ENCODE measurements at places on chromosomes 13 and 19.

GRCh38 chr13:111640006-111640405 lies 319.6 kb downstream of the TEX29 start:
- H3K4me1 ChIP-seq: no peaks in the 10 kb centered on the region
- H3K27ac ChIP-seq: no peak overlapping the region
- no peak for DNase-seq
- no peak overlapping the region for H3K4me3 ChIP-seq
- no peaks in the 10 kb centered on the region for H3K27me3 ChIP-seq

GRCh38 chr19:35261356-35262100 lies 7.2 kb upstream of the USF2 start:
- H3K27ac ChIP-seq: no peak overlapping the region
- H3K4me1 ChIP-seq: peaks cover 23% of the 10 kb centered on the region
- H3K36me3 ChIP-seq: no peaks in the 10 kb centered on the region
- no peaks in the 10 kb centered on the region for H3K27me3 ChIP-seq
- H3K4me3 ChIP-seq: no peak overlapping the region

DNA sequence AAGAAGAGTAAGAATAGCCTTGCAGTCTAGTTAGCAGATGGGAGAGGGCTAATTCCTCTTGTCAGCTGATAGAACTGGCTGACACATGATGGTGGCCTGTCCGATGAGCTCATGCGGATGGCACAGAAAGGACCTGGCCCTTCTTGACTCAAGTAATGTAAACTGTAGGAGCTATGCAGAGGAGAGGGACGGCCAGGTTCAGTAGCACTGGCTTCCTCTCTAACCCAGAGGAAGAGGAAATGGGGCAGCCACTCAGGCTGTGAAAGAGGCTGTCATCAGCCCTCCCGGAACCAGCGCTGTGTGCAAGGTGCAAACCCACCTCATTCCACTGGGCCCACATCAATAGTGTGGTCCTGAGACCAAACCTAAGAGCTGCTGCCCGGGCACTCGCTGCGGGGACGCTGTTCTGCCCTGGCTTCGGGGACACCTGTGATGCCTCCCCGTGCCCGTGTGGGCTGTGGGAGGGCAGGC lies 30.8 kb upstream of the USE1 start:
- no peaks in the 10 kb centered on the region for H3K36me3 ChIP-seq
- H3K27ac ChIP-seq: no peak overlapping the region
- H3K4me3 ChIP-seq: no peak overlapping the region
- DNase-seq: no peak
- H3K4me1 ChIP-seq: no peaks in the 10 kb centered on the region

- H3K36me3 ChIP-seq: no peaks in the 10 kb centered on the region
- DNase-seq: no peak
- H3K27me3 ChIP-seq: no peaks in the 10 kb centered on the region
- H3K4me3 ChIP-seq: no peak overlapping the region
Observed at GRCh38 chr13:48125794-48126228, 30.9 kb upstream of the MED4 start.

DNA sequence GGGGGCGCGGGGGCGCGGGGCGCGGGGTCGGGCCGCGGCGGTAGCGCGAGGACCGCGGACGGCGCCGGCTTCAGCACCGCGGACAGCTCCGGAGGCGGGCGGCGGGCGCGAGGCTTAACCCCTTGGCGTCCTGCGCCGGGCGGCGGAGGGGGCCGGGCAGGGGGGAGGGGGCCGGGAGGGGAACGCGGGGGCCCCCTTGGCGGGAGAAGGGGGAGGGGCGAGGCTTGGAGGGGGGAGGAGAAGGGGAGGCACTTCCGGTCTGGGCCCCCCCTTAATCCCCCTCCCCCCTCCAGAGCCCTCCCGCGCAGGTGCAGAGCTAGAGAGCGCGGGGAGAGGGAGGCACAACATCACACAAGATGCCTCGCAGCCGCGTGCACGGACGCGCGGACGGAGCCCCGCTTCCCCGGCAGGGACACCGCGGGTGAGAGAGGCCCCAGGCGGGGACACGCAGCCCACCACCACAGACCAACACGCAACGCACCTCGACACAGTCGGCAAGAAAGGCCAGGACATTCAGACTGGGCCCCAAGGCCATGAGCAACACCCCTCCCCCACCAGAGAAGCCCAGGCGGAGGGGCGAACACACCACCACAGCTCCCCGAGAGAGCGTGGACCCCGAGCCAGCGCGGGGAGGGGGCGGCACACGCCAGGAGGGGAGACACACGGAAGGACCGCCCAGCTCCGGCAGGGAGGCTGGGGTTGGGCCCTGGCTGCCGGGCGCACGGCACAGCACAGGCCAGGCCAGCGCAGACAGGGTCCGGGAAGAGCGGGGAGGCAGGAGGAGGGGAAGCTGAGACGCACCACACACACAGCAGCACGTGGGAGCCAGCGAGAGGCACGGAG lies 24.1 kb downstream of the SHANK1 start:
- DNase-seq: no peak
- no peaks in the 10 kb centered on the region for H3K36me3 ChIP-seq
- H3K4me1 ChIP-seq: no peaks in the 10 kb centered on the region
- H3K27me3 ChIP-seq: no peaks in the 10 kb centered on the region

DNA sequence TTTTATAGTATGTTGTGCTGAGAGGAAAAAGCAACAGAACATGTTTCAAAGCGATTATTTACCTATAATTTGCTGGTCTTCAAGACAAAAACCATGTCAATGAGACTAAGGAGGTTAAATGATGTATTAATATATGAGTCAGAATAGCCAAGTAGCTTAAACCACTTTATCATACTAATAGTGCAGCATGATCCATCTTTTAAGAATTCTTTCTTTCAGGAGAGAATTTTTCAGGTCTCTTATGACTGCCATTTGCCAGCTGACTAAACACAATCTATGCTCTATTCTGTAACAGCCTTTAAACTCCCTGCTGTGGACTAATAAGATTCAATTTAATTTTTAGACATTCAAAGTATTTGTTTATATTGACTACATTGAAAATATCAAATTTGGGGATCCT lies 93.7 kb downstream of the TRPC4 start:
- H3K4me1 ChIP-seq: no peaks in the 10 kb centered on the region
- no peaks in the 10 kb centered on the region for H3K36me3 ChIP-seq
- no peaks in the 10 kb centered on the region for H3K27me3 ChIP-seq
- no peak overlapping the region for H3K27ac ChIP-seq

DNA sequence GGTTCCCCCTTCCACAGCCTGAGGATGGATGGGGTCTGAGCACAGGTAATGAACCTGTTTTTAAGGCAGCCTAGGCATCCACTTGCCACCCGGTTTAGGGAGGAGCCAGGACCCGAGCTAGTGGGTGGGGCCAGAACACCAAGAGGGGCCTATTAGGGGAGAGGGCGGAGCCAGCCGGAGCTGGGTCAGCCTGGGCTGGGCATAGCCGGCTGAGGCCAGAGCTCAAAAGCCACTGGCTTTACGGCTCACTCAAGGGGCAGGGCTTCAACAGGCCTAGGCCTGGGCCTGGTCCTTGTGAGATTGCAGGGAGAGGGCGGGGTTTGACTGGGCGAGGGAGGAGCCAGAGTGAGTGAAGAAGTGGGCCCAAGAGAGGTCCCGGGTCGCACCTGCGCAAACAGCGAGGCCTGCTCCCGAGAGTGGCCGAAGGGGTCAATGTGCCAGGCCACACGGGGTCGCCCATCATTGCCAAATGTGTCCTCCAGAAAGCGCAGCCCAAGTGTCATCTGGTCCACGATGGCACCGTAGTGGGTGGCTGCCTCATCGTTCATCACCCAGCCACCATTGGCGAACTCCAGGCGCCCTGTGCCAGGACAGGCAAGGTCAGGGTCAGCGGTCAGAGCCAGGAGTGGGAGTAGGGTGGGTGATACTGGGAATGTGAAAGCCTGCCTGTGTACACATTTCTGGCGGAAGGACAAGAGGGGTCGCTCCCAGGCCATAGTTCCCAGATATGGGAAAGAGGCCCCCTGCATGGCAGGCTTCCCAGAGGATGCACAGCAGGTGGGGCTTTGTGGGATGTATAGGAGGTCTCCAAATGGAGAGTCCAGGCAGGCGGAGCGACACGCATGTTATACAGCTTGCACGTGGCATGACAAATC lies 1.9 kb downstream of the MAN2B1 start:
- H3K27ac ChIP-seq: no peak overlapping the region
- no peaks in the 10 kb centered on the region for H3K27me3 ChIP-seq
- H3K4me1 ChIP-seq: peaks cover 3% of the 10 kb centered on the region
- no peak for DNase-seq
- H3K4me3 ChIP-seq: no peak overlapping the region
- H3K36me3 ChIP-seq: peaks cover 3% of the 10 kb centered on the region

DNA sequence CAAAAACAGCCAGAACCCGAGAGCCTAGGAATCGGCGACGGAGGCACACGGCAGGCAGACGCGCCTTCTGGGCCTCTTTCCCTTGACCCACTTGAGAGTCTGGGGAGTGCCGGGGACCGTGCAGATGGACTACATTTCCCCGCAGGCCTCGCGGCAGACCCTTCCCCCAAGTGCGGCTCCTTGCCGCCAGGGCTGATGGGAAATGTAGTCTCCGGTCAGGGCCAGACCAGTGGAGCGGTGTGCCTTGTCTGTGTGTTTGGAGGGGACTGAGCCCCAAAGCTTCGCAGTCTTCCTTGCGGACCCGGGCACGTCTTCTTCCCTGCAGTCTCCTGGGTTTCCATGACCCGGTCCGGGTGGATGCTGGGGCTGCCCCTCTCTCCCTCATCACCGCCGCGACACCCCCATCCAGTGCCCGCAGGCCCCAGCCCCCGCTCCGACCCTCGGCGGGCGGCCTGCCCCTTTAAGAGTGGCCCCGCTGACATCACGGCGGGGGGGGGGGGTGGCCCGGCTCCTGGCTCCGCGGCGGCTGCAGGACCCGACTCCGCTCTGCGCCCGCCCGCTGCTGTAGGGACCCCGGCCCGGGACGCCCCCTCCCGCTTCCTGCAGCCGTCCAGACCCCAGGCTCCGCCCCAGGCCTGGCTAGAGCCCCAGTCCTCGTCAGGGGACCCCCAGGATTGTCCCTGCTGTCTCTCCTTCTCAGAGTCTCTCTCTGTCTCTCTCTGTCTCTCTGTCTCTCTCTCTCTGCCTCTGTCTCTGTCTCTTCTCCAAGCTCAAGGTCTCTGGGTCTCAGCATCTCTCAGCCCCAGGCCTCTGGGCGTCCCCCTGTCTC lies 758 bp upstream of the CACNG7 start:
- no peaks in the 10 kb centered on the region for H3K36me3 ChIP-seq
- peaks cover 23% of the 10 kb centered on the region for H3K4me1 ChIP-seq
- H3K27me3 ChIP-seq: no peaks in the 10 kb centered on the region
- no peak overlapping the region for H3K27ac ChIP-seq
- no peak for DNase-seq

DNA sequence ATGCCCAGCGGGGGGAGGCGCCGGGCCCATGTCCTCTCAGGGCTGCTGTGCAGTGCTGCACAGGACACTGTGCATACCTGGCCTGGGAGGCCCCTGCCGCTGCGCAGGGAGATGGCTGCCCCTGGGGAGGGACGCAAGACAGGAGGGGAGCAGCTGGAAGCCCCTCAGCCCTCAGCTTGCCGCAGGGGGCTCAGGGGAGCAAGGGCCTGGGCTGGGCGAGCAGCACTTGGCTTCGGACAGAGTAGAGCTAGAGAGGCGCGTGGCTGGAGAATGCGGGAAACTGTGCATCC lies 10.9 kb downstream of the CHERP start:
- H3K27me3 ChIP-seq: no peaks in the 10 kb centered on the region
- peaks cover 3% of the 10 kb centered on the region for H3K36me3 ChIP-seq
- DNase-seq: no peak
- H3K4me3 ChIP-seq: no peak overlapping the region

GRCh38 chr13:78065141-78065540 lies 146.5 kb upstream of the EDNRB start:
- no peaks in the 10 kb centered on the region for H3K27me3 ChIP-seq
- DNase-seq: no peak
- no peaks in the 10 kb centered on the region for H3K4me1 ChIP-seq
- H3K4me3 ChIP-seq: no peak overlapping the region

- DNase-seq: no peak
- H3K4me3 ChIP-seq: no peak overlapping the region
- H3K36me3 ChIP-seq: no peaks in the 10 kb centered on the region
- no peaks in the 10 kb centered on the region for H3K27me3 ChIP-seq
Observed at GRCh38 chr19:16506961-16507360, 10.8 kb downstream of the C19orf44 start.

- H3K27ac ChIP-seq: no peak overlapping the region
- DNase-seq: no peak
- H3K4me1 ChIP-seq: no peaks in the 10 kb centered on the region
- H3K27me3 ChIP-seq: no peaks in the 10 kb centered on the region
Observed at GRCh38 chr13:90968166-90968904, 379.2 kb upstream of the MIR17HG start.

DNA sequence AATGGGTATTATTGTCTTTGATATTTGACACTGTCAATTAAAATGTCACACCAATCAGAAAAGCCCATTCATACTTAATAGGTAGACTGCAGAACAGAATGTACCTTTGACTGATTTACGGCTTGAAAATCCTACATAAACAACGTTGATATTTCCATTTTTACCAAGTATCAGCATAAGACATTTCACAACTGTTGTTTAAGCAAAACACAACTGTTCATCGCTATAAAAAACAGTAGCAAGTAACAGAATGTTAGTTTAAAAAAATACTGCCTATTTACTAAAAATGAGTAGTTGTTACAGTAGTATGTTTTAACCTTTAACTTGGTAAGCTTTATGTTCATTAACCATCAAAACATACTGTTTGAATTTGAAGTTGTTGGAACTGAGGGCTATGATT lies 1096.6 kb downstream of the PCDH17 start:
- no peaks in the 10 kb centered on the region for H3K4me1 ChIP-seq
- no peak overlapping the region for H3K4me3 ChIP-seq
- no peaks in the 10 kb centered on the region for H3K36me3 ChIP-seq
- H3K27ac ChIP-seq: no peak overlapping the region
- no peaks in the 10 kb centered on the region for H3K27me3 ChIP-seq

GRCh38 chr13:86914757-86915156 lies 756.4 kb upstream of the SLITRK5 start:
- H3K36me3 ChIP-seq: no peaks in the 10 kb centered on the region
- no peaks in the 10 kb centered on the region for H3K4me1 ChIP-seq
- no peak for DNase-seq
- no peaks in the 10 kb centered on the region for H3K27me3 ChIP-seq
- no peak overlapping the region for H3K27ac ChIP-seq
- H3K4me3 ChIP-seq: no peak overlapping the region

DNA sequence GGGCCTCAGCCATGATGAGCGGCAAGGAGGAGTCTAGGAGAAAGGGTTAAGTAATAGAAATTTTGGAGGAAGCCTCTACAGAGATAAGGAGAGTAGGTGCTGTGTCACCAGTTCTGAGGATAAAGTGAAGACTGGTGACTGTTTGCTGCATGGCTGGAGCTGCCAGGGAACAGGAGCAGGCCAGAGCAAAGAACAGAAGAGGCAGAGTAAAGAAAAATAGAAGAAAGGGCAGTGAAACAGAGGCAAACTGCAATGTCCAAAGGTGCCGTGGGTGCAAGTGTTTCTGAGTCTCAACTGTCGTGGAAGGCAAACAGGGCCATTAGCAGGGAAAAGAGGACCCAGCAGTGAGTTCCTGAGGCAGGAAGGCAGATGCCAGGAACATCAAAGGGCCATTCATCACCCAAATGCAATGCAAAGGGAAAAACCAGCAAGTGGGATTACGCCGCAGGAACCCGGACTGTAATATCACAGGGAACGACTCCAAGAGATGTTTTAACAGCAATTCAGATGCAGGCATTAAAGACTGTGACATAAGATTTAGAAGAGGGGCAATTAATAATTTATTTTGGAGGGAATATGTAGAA lies 318.3 kb downstream of the FOXO1 start:
- no peaks in the 10 kb centered on the region for H3K27me3 ChIP-seq
- H3K4me1 ChIP-seq: no peaks in the 10 kb centered on the region
- no peak overlapping the region for H3K4me3 ChIP-seq
- H3K27ac ChIP-seq: no peak overlapping the region

All from Panc1 (cell line).